Nephron progenitor cell (in vitro differentiated cells): ENCODE measurements at places on chromosomes 11 and 22.
A peak's percentile ranks its signal among the peaks of the same experiment; 100 is the strongest.

GRCh38 chr11:32983506-32983905 is 32.2 kb upstream of the DEPDC7 start:
- no peak for DNase-seq

DNA sequence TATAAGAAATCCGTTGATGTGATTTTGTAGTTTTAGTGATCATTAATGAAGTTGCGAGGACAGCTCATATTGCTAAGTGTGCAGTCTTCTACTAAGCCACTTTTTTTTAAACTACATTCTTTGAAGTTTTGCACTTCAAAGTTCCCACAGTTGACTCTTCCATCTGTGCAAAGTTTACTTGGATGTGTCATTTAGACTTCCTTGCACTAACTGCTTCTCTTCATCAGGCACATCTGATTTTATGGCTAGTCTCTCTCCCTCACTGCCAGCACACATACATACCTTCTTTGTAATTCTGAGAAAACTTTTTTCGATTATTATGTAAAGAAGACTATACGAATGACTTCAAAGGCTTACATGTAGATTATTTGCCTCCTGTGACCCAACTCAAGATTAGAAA is 250.0 kb downstream of the DYNC2H1 start:
- no peak for DNase-seq

- DNase-seq, result no peak
Observed at GRCh38 chr11:78586452-78587046, 11.9 kb upstream of the NARS2 start.

- no peak for DNase-seq
Observed at GRCh38 chr11:123474994-123475393, 44.9 kb downstream of the GRAMD1B start.

GRCh38 chr22:21652010-21652546 is 10.0 kb downstream of the SDF2L1 start:
- DNase-seq, result peak; percentile 92

DNA sequence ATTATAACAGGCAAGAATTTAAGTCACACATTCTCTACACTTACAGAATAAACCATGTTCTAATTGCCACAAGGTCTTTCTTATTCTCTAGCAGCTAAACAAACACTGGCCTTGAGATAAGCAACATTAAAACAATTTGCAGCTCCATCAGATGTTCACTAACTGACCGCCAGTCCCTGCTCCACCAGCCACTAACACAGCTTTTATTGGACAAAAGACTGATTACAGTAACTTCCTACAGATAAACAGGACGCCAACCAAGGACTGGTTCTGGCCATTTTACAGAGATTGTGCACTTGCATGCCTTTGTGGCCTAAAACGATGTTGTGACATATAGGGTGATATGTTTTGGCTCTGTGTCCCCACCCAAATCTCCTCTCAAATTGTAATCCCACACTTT is 388.9 kb upstream of the LRRC4C start:
- DNase-seq, result no peak

DNA sequence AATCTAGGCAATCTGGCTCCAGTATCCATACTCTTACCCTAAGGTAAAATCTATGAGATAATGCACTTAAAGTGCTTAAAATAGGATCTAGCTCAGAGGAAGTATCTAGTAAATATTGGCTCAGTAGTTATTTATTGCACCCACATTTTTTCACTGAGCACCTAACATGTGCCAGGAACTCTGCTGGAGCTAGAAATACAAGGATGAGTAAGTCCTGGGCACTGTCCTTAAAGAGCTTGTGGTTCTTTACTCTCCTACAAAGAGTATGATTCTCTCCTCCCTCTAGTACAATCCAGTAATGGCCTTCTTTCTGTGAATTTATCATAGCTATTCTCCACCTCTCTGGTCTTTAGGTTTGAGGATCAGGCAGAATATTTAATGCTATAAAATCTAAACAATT is 59.2 kb downstream of the DEUP1 start:
- no peak for DNase-seq

- DNase-seq, result no peak
Observed at GRCh38 chr11:30707110-30707509, 121.0 kb upstream of the MPPED2 start.

DNA sequence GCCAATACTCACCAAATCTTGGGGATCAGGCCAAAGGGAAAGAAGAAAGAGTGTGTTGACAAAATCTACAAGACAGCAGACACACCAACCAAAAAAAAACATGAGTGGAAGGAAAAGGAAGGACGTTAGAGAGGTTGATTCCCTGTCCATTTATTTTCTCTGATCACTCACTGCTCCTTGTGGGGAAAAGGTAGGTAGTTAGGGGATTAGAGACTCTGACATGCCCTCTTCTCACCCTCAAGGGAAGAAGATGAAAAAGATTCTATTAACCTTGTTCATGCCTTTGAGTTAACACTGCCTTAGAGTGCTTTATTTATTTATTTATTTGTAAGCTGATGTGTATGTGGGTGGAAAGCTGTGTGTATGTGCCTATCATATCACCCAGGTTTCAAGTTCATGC is at the start of gene OR52H1:
OR52H1 (minus strand) TSS at position 101 of the 400 bp plus-strand sequence. CDS start 3,035 bp downstream, outside the sequence.
- DNase-seq, result no peak

DNA sequence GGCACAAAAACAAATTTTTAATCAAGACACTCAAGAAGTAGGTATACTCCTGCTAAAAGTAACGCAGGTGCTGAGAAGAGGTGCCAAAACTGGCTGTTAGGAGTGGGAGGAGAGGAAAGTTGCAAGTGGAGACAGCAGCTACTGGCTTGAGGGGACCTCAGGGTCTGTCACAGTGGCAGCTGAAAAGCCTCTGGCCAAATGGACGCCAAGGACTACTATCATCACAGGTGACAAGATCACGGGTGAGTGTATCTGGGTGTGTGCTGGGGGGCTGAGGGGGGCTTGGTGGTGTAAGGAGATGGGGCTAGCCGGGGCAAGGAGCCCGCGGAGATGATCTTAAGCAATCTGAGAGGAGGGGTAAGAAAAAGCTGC is 687 bp downstream of the ZNF202 start:
- DNase-seq, result no peak

DNA sequence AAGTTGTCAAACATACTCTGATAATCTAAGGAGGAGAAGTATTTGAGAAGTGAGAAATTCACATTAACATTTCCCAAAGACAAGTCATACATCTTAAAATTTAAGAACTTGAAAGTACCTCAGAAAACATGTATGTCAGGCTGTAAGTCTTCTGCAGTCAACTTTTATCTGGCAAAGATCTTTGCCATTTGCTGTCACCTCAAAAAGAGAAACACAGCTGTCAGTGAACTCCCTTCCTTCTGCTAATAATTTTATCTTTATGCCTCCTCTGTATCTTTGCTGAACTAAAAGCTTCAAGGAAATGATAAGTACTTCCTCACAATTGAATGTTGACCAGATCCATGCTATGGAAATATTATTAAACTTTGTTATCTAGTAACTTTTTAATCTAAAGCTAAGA is 18.7 kb downstream of the TTC17 start:
- DNase-seq, result no peak

DNA sequence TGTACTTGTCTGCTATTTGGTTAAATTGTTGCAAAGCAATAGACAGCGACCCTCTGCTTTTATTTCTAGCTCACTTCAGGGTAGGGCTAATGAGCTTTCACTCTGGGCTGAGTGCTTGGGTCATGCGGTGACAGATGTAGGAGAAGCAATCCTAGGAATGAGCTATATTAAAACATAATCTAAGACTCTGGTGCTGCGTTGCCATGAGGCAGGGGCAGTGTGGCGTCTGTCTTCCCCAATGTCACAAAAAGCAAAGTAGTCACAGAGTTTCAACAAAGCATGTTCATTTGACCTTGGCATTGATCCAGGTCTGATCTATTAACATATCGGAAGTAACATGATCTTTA is 55.5 kb upstream of the GRAMD1B start:
- no peak for DNase-seq

DNA sequence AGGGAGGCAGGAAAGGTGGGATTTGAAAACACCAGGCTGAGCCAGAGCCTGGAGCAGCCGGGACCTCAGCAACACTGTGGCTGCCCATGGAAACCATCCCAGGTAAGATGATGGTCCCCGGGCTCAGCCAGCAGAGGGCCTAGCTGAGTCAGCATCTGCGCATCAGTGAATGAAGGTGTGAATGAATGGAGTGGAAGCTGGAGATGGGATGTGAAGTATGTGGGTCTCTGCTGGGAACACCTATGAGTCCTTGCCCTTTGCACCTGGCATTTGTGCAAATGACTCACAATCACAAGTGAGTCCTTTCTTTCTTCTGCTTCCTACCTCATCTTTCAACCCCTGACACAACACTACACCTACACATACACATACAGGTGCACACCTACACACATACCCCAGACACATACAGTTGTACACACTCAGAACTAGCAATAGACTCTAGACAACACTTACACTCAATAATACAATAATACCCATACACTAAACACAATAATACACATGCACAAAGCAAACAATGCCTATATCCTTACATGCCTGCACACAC is 62.8 kb upstream of the PRDM11 start:
- no peak for DNase-seq

GRCh38 chr11:8531312-8531711 is 62.7 kb downstream of the STK33 start:
- DNase-seq, result peak; percentile 4

- DNase-seq, result no peak
Observed at GRCh38 chr11:86577644-86578636, 94.5 kb downstream of the ME3 start.

- peak; percentile 55 for DNase-seq
Observed at GRCh38 chr11:122101625-122102291, 14.3 kb downstream of the BLID start.

GRCh38 chr11:59225017-59225416 is 12.3 kb upstream of the MPEG1 start:
- DNase-seq, result no peak

- no peak for DNase-seq
Observed at GRCh38 chr11:22479971-22480720, 142.0 kb downstream of the SLC17A6 start.

- peak; percentile 46 for DNase-seq
Observed at GRCh38 chr22:40345815-40346184, 500 bp upstream of the ADSL start.

DNA sequence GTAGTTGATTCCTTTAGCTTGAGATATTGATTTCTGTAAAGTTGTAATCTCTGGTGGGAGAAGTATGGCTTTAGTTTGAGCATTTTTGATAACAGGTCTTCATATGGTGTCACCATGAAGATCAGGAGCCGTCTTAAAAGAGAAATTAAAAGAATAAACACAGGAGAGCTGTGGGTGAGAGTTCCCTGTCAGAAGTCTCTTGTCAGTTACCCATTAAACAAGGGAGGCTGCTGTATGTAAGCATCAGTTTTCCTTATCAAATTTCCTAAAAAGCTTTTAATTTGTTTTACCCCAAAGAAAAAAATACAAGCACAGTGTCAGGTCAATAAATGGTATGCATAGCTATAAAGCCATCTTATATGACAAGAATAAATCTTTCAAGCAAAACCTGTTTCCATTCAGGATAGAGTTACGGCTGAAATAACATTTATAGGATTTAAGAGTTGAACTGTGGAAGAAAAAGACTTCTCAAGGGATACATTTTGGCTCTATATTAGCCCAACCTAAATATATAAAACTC is 767.5 kb downstream of the JRKL start:
- no peak for DNase-seq

DNA sequence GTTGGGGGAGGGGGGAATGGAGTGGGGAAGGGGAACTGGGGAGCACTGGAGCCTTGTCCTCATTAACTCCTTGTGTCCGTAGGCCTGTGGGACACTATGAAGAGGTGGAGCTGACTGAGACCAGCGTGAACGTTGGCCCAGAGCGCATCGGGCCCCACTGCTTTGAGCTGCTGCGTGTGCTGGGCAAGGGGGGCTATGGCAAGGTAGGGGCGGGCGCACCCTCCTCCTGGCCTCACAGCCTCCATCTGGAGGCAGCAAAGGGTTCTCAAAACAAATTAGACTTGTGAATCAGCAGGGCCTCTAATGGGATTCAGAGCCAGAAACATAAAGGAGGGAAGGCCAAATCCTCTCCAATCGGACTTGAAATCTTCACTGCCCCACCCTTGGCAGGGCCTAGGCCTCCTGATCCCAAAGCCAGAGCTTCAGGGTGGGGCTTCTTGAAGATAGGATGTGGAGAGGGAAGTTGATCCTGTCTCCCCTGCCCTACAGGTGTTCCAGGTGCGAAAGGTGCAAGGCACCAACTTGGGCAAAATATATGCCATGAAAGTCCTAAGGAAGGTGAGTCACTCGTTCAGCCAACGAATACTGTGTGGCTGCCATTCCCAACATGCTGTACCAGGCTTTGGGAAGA is 859 bp downstream of the RPS6KB2 start:
- no peak for DNase-seq
